ENCODE measurements at places on chromosomes 4 and X.
A peak's percentile ranks its signal among the peaks of the same experiment; 100 is the strongest.

DNA sequence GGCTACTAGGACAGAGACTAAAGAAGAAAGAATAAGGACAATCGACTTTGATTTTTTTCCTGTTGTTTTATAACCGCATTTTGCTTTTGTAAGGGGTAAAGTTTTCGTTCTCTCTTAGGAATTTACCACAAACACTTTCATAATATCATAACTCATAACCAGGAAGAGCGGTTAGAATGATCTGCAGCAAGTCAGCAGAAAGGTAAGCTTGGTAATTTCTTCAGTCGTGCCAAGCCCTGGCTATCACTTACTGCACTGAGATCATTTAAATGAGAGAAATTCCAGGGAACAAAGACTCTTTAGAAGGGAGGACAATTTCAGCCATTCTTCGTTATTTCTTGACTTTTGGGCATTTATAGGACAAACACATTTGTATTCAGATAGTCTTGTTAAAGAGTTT, 258.1 kb downstream of the UNC5C start:
- no peak for DNase-seq

DNA sequence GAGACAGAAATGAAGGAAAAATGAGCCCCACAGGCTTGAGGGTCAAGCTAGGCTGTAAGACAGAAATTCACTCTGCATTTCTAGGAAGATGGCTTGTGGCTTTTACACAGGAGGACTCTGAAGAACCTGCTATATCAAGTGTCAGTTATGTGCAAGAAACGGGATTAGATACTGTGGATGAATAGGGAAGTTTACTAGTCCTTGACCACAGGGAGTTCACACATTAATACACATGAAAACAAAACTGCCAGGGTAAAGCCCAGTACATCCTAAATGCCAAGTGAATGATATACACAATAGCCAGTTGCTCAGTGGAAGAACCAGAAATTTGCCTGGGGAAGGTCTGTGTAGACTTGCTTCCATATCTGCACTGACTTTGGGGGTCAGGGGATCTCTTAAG, 53.5 kb downstream of the TMEM131L start:
- DNase-seq, result no peak

GRCh38 chrX:34631479-34632220, 25.4 kb downstream of the TMEM47 start:
- no peak for DNase-seq

- no peak for DNase-seq
These were observed 51.0 kb downstream of the AGA start for GRCh38 chr4:177391287-177391686.

- DNase-seq, result no peak
These were observed 239.8 kb downstream of the DCAF12L2 start for GRCh38 chrX:125926295-125926694.

DNA sequence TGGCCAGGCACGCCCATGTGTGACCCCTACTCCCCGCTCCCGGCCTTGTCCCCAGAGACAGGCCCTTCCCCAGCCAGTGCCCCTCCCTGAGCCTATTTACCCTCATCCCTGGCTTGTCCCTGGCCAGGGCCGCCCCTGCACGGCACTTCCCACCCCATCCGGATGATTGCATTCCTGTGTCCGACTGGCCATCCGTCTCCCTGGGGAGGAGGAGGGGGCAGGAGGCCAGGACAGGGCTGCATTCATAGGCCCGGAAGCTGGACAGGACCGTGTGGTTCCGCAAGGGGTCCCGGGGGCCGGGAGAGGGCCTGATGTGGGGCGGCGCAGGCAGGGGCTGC, 22.8 kb downstream of the CTBP1 start:
- no peak for DNase-seq

- peak; percentile 64 for DNase-seq
These were observed 723 bp downstream of the DHX15 start for GRCh38 chr4:24583451-24584210.

DNA sequence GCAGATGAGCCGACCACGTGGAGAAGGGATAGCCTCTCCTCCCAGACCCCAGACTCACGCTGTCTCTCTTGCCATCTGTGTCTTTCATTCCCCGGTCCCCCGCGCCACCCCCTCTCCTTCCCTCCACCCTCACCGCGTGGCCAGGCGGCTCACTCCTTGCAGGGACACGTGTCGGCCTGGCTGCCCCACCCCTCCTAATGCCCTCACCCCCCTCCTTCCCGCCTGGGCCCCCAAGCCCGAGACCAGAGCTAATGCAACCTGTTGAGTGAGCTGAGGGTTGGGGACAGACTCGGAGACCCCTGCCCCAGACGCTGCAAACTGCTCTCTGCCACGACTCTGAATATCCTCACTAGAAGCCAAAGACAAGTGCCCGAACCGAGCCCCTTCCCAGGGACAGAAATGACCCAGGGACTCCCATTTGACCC, 1.8 kb downstream of the SLC38A5 start:
- DNase-seq, result peak; percentile 59

DNA sequence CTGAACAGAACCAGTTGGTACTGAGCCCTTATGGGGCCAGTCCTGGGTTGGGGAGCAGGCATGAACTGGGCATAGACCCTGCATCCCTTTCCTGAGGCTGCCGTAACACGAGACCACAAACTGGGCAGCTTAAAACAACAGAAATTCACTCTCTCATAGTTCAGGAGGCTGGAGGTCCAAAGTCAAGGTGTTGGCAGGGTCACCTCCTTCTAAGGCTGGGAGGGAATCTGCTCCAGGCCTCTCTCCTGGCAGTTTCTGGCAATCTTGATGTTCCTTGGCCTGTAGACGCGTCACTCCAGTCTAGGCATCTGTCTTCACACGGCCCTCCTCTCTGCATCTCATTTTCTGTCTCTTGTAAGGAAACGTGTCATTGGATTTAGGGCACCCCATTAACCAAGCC, 19.8 kb upstream of the SORCS2 start:
- DNase-seq, result no peak

GRCh38 chrX:53018627-53019026, 30.0 kb upstream of the GPR173 start:
- DNase-seq, result no peak
